COR-L47 (cell line): ENCODE measurements at places on chromosomes 2 and 18.
A peak's percentile ranks its signal among the peaks of the same experiment; 100 is the strongest.

- no peak for DNase-seq
Observed at GRCh38 chr2:174607989-174608865, 10.6 kb upstream of the WIPF1 start.

GRCh38 chr2:231931481-231931915 lies 5.3 kb upstream of the NPPC start:
- no peak for DNase-seq

DNA sequence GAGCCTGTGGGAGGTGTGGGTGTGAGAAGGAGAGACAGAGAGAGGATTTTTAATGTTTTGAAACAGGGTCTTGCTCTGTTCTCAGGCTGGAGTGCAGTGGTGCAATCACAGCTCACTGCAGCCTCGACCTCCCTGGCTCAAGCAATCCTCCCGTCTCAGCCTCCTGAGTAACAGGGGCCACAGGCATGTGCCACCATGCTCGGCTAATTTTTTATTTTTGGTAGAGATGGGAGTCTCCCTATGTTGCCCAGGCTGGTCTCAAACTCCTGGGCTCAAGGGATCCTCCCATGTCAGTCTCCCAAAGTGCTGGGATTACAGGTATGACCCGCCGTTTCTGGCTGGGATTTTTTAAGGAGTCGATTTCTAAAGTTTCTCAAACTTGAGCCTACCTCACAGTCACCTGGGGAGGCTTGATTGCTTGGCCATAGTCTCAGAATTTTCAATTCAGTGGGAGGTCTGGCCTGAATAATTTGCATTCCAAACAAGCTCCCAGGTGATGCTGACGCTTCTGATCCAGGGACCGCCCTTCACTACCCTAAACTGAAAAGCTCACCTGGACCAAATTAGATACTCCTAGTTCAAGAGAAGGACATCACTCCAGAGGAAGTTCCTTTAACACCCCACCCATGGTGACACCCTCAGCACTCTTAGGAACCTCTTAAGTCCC lies 70.8 kb upstream of the SLC1A4 start:
- no peak for DNase-seq

DNA sequence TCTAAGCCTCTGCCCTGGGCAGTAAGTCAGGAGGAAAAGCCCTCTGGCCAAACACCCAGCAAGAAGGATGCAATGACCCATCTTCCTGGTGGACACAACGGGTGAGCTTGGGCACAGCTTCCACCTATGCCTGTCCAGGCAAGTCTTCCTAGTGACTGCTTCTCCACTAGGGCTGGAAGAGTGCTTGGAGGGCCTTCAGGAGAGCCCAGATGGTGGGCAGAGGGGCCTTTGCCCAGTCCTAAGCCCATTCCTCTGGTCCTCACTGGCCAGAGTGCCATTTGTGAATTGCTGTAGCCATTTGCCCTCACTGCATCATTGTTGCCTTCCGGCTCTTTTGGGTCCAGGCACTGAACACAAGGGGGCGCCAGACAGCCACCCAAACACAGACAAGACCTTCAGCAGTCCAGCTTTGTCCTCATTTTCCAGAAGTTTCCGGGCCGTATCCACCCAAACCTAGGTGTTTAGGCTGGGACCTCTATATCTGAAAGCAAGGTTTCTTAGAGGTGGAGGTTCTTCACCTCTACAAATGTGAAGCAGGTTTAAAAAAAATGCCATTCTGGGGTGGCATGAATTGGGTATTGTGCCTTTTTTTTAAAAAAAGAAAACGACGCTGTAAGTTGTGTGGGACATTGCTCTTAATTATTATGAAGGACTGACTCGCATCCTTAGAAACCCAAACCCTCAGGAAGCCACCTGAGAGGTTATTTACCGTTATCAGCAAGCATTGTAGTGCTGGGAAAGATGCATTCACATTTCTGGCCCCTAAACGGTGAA lies 29.5 kb downstream of the PAX8 start:
- peak; percentile 27 for DNase-seq

DNA sequence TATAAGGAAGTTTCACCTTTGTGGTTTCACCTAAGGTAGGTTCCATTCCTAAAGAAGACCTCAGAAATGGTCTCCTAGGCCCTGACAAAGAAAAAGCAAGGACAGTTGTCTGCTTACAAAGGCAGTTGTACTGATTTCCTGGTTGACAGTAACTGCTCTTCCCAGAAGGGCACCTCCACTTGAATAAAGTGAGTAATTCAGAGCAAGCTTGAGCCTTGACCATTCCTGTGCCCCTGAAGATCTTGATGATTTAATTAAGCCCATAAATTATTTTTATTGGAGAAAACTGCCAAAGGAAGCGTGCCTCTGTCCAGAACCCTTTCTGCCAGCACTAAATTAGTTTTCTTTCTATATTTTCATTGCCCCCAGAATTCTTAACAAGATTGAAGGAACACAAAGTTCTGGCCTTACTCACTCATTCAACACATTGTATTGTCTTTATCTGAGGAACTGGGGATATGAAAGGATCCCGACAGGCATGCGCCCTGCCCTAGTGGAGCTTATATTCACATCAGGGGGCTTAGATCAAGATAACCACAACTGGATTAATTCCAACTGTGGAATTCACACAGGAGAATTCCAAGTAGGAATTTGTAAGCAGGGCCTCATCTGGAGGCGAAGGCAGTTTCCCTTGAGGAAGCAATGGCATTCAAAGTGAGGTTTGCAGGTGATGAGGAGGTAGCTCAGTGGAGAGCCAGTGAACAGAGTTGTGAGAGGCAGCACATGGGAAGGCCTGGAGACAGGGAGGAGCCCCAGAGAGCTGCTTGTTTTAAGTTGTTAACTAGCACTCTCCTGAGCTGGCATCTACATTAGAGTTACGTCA lies 21.2 kb downstream of the PTRHD1 start:
- DNase-seq = no peak

- DNase-seq = no peak
Observed at GRCh38 chr18:60686142-60686541, 313.6 kb upstream of the MC4R start.

DNA sequence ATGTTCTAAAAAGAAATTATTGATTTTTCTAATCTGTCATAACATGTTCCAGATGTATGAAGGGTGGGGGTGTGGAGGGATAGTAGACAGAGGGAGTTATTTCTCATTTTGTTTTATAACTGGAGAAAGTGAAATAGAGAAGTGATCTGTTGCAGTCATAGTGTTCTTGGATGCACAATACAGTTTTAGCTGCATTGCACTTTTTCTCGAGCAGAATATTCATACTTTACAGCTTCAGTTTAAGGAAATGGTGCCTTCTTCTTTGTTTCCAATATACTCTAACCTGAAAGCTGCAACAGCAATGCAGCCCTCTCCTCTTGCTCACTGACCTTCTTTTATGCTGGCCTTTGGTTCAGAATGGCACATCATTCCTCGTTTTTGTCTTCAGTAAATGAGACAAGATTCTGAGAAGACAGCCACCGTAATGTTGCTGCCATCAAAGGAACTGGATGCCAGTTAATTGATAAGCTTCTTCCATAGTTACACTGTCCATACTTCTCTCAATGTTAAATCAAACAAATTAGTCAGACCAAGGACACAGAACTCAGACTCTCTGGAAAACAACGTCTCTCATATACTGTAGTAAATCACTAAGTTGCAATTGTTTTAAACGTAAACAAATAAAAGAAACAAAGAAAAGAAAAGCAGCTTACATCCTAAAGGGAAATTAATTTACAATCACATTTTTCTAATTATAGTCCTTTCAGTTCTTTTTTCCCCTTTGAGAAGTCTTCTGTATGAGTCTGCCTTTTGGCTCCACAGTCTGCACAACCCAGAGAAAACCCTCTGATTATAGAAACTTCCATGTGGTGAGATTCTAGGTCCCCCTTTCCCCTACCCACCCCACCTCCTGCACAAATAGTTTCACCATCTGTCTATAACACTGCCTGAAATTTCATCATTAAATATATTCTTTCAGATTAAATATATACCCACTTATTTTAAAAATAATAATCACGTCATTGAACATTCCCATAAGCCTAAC lies 97.4 kb upstream of the UGP2 start:
- DNase-seq = no peak

GRCh38 chr2:73982140-73982617 lies 2.5 kb upstream of the TET3 start:
- DNase-seq = no peak

GRCh38 chr2:121330921-121331320 lies 45.9 kb upstream of the TFCP2L1 start:
- no peak for DNase-seq

DNA sequence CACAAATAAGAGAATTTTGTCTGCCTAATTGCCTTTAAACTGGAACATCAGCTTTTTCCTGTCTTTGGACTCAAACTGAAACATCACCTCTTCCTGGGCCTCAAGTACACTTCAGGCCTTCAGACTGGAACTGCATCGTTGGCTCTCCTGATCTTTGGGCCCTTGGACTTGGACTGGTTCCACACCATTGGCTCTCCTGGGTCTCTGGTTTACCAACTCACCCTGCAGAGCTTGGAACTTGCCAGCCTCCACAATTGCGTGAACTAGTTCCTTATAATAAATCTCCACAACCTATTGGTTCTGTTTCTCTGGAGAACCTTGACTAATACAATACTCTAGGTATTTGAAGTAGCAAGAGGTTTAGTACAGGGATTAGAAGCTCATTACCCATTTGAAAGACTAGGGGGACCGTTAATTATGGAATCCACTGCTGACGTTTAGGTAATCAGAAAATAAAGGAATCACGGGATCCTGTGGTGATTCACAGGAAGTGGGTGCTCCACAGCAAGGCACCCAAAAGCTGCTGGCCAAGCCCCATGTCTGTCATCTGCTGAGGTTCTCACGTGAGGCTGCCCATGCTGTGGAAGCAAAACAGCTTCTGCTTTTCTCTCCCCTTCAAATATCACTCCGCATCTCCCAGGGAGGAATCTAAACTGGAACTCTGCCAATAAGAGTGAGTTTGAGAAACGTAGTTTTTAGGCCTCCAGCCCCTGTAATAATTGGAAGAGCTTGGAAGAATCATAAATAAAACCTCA lies 20.0 kb upstream of the SGPP2 start:
- no peak for DNase-seq

DNA sequence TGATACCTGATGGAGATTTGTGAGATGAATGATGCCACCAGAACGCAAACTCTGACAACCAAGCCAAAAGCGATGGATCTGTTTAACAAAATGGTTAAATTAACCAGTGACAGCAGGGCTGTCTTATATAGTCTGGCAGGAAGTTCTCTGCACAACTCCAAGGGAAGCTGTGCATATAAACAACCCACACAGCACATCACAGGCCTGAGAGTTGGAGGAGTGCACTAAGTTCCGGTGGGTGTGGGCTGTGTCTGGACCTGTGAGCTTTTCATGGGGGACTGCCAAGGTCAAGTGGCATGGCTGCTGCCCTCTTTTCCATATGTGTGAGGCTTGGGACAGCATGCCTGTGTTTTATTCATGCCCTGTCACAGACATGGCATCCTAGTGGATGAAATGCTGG lies 414.6 kb upstream of the TRIB2 start:
- no peak for DNase-seq

- no peak for DNase-seq
Observed at GRCh38 chr2:192195548-192196418, 1.1 kb upstream of the TMEFF2 start.

GRCh38 chr2:143321994-143322393 lies 192.8 kb downstream of the ARHGAP15 start:
- peak; percentile 11 for DNase-seq

DNA sequence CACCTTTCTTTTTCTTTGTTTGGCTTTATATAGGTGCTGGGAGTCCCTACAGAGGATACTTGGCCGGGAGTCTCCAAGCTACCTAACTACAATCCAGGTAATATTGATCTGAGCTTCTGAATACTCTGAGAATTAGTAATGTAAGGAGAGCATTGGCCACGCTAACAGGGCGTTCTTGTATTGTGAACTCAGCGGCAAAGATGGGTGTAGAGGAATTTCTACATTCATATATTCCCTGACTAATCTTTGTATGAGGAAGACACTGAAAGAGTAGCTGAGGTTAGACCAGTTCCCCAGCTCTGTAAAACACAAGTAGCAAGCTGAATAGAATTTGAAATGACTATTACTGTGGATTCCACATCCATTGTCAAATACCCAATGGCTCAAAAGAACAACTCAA lies 48.5 kb downstream of the CDK15 start:
- DNase-seq = no peak

DNA sequence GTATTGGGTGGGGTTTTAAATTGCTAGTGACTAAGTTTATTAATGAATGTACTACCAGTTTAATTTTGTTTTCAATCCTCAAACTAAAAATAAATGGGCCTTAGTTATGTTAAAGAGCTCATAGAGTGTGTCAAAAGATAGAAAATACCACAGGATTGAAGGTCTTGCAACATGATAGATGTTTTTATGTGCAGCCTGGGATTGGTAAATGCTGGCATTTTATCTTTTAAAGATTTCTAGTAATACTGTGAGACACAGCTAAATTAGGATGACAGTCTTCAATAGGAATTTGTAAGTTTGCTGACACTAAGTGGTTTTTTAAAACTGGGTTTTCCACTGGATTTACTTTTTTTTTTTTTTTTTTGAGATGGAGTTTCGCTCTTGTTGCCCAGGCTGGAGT lies 122.3 kb downstream of the HAUS1 start:
- no peak for DNase-seq

- no peak for DNase-seq
Observed at GRCh38 chr2:65227020-65227455, 593 bp upstream of the ACTR2 start.

DNA sequence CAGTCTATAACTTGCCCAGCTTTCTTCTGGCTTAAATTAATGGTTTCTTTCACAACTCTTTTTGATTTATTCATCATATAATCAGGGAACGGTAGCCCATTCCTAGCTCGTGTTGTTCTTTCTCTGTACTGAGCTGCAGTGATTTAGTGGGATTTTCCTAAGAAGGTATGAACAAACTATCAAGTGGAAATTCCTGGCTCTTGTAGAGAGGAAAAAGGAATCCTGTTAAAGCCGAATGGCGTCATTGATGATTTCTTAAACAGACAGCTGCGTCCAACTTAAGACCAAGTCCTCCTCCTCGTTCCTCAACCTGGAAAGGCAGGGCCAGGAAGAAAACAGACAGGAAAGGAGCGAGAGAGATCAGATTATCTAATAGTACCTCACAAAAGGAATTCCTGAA lies 69.2 kb upstream of the CABLES1 start:
- no peak for DNase-seq

DNA sequence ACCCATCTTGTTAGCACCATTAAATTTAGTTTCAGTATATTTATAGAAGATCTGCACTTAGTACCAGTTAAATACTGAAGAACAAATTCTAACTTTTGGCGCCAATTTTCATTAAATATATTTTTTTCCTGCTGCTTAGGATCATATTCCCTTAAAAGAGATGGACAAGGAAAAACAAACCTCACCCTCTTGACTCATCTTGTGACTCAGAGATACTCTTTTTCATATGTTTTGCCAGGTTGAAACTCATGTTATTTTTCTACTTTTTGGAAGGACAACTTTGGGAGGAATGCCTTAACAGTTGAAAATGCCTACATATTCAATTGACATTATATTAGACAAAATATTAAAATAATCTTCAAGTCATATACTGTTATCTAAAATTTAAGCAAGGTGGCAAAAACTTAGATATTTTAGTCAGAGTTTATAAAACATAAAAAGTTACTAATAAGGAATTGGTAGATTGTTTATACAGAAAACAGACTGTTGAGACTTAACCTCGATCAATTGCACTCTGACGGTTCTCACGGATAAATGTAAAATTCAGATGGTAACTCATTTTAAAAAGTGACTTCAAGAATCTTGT lies 36.2 kb downstream of the PNO1 start:
- no peak for DNase-seq
